ENCODE measurements at places on chromosomes 16 and 17.
A peak's percentile ranks its signal among the peaks of the same experiment; 100 is the strongest.

GRCh38 chr17:78395155-78395554 is 16.7 kb downstream of the PGS1 start:
- no peak for DNase-seq

- peak; percentile 37 for DNase-seq
Measured at GRCh38 chr17:81884520-81884919, 6.9 kb downstream of the ALYREF start.

DNA sequence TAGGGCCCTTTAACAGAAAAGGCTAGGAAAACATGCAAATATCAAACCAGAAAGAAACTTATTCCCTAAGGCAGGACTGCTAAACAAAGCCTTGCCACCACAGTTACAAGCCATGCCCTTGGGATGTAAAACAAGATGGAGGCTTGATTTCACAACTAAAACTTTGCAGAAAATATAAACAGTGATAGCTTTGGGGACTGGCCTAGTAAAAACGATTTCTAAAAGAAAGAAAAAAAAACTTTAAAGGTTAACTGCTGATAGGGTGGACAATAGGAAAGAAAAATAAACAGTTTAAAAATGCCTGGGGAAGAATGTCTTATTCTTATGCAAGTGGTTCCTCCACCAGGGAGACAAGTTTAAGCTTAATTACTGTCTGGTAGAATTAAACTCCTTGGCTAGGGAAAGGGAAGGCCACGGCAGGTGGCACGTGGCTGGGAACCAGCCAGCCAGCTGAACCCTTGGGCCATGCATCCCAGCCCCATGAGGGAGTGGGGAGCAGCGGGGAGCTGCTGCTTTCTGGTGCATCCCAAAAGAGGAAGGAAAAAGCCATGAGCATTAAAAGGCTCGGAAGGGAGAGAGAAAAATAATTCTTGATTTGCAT is 10.7 kb upstream of the TMC5 start:
- no peak for DNase-seq

- DNase-seq, result no peak
Measured at GRCh38 chr16:82784573-82784968, 157.8 kb downstream of the CDH13 start.

GRCh38 chr16:22635357-22635761 is 124.7 kb downstream of the NPIPB5 start:
- no peak for DNase-seq

DNA sequence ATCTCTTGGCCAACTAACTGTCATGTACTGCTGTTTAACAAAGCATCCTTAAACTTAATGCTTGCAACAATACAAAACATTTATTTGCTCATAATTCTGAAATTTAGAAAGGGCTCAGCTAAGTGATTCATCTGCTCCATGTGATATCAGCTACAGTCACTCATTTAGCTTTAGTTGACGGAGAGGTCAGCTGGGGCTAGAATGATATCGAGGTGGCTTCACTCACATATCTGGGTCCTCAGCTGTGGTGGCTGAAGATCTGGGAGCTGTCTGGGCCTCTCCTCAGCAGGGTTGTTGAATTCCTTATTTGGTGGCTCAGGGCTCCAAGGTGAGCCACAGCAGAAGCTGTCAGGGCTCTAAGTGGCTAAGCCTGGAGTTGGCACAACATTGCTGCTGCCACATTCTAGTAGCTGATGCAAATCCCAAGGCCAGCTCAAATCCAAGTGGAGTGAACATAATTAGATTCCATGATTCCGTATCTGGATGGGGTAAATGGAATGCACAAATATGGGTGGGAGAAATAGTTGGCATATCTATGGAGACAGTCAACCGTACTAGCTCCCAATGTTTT is 62.8 kb downstream of the HS3ST3A1 start:
- no peak for DNase-seq

- DNase-seq, result no peak
Measured at GRCh38 chr17:64296246-64296645, 33.2 kb upstream of the TEX2 start.

DNA sequence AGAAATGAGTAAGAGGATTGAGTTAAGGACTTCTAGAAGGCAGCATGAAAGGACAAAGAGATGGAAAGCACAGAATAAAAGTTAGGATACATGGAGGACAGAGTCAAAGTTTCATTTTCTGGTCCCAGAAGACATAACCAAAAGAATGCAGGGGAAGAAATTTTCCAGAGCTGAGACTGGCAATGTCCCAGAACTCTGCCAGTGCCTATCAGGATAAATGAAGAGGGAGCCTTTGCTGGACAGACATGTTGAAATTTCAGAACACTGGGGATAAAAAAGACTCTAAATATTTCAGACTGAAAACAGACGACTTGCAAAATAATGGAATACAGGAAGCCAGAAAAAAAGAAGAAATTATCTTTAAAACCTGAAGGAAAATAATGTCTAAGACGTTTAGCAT is 55.7 kb downstream of the NT5M start:
- no peak for DNase-seq

DNA sequence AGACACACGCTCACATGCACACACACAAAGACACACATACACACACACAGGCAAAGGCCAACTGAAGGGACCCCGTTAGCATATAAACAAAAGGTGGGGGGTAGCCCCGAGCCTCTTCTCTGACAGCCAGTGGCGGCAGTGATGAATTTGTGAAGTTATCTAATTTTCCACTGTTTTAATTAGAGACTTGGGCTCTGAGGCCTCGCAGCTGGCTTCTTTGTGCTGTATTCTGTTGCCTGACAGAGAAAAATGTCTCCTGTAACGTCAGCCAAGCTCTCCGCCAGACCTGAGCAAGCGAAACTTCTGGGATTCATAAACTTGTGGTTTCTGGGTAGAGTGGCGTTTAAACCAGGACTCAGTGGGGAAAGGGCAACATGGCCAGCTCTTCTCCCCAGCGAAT is 113.9 kb upstream of the FOXF1 start:
- no peak for DNase-seq

DNA sequence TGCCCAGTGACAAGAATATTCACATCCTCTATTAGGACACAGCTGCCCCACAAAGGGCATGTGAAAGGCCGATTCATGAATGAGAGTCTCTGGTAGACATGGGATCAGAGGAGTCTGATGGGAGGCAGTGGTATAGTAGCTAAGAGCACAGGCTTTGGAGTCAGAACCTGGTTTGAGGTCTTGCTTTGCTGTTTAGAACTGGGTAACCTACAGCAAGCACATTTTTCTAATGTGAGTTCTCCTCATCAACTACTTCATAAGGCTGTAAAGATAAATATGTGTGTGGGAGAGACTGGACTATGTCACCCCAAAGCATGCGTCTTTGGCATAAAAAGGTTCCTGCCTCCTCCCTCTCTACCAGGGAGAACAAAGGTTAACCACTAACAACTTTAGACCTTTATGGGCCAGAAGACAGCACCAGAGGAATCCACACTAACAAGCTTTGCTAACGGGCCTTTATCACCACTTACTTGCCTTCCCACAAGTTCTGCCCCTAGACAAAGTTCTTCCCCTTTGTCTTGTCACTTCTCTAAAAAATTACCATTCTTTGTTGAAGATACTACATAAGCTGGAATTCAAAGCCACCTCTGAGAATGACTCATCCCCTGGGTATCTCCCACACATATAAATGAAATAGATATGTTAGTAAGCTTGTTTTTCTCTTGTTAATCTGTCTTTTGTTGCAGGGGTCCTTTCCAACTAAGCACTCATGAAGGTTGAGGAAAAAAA is 21.1 kb downstream of the CDR2 start:
- DNase-seq, result peak; percentile 13

GRCh38 chr16:87657621-87658192 is 55.4 kb downstream of the JPH3 start:
- peak; percentile 85 for DNase-seq

- no peak for DNase-seq
Measured at GRCh38 chr16:1100084-1100800, 4.2 kb upstream of the C1QTNF8 start.

DNA sequence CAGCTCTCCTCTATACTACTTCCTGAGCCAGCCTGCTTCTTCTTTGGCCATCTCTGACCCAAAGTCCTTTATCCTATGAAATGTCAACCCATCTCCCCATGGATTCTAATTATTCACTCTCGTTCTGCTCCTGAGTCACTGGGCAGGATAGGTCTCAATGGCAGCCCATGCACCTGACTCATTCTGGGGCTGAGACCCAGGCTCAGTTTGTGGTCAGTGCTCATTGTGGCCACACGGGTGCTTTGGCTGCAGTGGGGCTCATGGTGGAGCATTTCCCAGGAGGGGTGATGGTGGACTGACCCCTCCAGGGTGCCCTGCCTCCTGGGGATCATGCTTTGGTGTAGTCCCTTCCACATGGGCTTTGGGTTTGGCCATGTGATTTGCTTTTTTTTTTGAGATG is 154.8 kb upstream of the WSCD1 start:
- no peak for DNase-seq

DNA sequence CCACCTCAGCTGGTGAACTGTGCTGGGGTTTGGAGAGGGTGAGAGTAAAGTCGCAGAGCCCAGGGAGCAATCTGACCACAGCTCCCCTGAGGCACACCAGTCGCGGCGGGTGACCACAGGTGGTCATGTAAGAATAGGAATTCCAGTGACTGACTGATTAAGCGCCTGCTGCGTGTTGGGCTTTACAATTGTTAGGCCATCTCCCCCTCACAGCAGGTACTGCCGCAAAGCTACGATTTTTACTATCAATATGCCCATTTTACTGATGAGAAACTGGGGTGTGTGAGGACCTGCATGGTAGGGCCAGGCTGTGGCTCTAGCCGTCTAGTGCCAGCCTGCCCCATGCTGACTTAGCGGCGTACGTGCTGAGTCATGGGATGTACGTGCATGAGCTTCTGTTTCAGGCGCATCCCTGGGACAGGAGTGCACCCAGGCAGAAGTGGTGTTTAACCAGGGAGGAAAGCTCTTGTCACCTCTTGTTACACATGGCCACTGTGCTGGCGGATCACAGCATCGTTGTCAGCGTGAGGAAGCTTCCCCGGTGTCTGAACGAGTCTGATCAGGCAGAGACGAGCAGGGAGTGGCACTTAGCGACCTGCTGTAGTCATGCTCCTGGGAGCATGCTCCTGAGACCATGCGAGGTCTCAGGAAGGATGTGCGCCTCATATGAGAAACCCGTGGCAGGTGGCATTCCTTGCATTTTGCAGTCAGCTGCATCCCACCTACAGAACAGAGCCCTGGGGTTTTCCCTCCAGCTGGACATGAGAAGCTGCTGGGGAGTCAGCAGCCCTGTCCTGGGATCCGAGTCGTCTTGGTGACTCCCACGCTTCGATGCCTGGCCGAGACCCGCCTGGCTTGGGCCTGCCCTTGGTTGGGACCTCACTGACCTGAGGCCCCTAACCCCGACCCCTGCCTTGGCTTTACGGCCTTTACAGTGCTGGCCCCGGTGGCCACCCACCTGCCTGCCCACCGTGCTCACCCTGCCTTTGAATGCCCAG is 163.7 kb upstream of the CHMP6 start:
- no peak for DNase-seq

DNA sequence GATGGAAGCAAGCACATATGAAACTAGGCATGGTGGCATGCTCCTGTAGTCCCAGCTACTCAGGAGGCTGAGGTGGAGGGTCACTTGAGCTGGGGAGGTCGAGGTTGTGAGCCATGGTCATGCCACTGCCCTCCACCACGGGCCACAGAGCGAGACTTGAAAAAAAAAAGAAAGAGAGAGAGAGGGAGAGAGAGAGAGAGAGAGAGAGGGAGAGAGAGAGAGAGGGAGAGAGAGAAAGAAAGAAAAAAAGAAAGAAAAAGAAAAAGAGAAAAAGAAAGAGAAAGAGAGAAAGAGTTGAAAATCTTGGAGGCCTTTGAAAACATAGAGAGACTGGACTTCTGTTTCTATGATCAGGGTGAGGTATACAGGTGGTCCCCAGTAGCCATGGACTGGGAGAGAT is 15.4 kb upstream of the ARL4D start:
- DNase-seq, result no peak

GRCh38 chr16:70728150-70728549 is 42.3 kb upstream of the MTSS2 start:
- no peak for DNase-seq

DNA sequence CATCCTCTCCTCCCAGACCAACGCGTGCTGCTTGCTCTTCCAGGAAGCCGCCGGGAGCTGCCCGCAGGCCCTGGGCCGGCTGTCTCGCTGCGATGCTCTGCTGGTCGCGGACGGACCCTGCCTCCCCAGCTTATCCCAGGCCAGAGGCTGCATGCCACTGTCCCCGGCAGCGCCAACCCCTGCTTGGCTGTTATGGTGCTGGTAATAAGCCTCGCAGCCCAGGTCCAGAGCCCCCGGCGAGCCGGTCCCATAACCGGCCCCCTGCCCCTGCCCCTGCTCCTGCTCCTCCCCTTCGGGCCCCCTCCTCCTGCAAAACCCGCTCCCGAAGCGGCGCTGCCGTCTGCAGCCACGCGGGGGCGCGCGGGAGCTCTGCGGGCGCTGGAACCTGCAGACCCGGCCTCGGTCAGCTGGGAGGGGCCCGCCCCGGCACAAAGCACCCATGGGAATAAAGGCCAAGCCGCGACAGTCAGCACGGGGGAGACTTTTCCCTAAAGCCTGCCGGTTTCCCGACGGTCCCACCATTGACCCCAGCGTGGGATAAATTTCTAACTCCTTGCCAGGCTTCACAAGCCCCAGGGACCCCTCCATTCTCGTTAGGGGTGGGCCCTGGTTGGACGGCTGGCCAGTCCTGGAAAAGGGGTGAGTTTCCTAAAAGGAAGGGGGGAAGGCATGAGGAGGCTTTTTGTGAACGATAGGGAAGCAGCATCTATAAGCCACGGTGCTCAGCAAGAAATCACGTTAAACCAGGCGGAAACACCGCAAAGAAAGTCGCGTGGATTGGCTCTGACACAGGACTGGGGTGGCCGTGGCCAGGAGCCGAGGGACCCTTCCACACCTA is 11.2 kb downstream of the ENPP7 start:
- peak; percentile 88 for DNase-seq

DNA sequence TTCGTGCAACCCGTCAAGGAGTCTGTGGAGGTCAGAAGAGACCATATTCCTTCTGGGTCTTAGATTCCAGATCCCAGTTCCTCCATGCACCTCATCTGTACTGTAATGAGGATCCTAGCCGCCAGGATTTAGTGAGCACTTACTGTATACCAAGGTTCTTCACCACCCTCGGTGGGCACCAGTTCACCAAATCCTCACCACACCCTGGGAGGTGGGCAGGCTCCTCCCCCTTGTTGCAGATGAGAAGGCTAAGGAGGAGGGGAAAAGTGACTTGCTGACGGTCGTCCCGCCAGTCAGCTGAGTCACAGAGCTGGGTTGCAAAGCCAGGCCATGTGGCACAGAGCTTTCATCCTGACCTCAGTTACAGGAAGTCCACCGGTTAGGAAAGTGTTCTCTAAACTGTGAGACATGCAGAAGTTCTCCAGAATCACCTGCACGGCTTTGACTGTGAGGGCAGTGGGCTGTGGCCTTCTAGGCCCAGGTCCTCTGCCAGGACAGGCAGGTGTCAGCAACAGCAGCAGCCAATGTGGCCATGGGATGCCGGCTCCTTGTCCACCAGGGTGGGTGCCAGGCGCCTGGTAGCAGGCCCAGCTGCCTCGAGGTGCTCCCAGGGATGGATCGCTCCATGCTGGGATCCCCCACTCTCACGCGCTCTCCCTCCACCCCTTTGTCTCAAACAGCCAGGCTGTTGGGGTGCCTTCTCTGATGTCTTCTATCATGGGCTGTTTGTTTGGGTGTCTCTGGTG is 240.3 kb upstream of the GSE1 start:
- DNase-seq, result no peak
